Endodermal cell (in vitro differentiated cells): ENCODE measurements at places on chromosomes 1 and 21. TPM values are rescaled to one million over a fixed set of nuclear protein-coding genes. Genes with fewer than 3 reads are reported as not detected.
A peak's percentile ranks its signal among the peaks of the same experiment; 100 is the strongest.

The LAPTM5 gene
- not detected in 3 replicates for total RNA-seq

The AMIGO1 gene
- 2.7 to 3.5 TPM (median 3.0 TPM) in 3 replicates for total RNA-seq

The AMY1C gene
- not detected in 2 replicates for total RNA-seq

DNA sequence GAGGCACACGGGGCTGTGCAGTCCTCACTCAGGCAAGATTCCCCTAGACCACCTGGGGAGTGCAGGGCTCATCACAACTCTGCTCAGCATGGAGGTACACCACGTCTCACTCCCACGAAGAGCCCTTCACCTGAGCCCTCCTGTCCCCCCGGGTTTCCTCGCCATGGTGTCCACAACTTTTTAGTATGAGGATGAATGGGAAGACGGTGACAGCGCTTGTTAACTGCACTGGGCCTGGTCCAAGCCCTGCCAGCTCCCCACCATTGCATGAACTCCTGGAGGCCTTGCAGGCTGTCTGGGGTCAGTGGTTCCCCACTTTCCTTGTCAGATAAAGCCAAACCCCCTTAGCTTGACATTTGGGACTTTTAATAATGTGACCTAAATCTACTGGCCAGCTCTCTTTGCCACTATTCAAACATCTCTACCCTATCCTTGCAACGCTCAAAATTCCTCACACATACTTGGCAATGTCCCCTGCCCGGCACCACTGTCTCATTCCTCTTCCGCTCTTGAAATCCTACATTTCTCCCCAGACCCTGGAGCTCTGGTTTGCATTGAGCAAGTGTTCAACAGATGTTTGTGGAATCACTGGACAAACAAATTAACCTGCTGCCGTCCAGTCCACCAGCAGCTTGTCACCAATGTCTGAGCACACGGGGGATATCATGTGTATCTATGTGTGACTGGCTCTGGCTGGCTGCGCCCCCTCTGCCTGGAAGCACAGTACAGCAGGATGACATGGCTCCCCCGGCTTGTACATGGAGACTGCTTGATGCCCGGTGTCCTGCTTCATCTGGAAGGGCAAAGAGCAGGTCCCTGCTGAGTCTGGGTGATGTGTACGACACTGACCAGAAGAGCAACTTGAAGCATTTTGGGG, 11.2 kb downstream of the TMEM9 start:
- H3K27ac ChIP-seq: no peak overlapping the region
- H3K4me1 ChIP-seq: no peaks in the 10 kb centered on the region
- H3K36me3 ChIP-seq: peaks cover 94% of the 10 kb centered on the region
- H3K4me3 ChIP-seq: no peak overlapping the region
- no peaks in the 10 kb centered on the region for H3K27me3 ChIP-seq

DNA sequence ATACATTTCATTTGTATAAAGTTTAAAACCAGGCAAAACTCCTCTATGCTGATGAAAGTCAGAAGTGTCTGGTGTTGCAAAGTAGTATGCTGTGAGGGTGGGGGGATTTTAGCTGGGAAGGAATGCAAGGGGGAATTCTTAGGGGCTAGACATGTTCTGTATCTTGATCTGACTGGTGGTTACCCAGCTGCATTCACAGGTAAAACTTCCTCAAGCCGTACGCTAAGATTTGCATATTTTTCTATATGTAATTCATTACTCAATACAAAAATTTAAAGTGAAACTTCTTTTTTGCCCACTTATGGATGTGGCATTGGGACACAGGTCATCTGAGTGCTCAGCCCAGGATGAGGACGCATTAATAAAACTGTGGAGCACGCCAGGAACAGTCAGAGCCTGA, 323.3 kb downstream of the PAPPA2 start:
- no peaks in the 10 kb centered on the region for H3K27me3 ChIP-seq
- peak; percentile 42 for DNase-seq
- no peak overlapping the region for H3K4me3 ChIP-seq
- H3K36me3 ChIP-seq: no peaks in the 10 kb centered on the region

GRCh38 chr1:231626951-231627614, 493 bp downstream of the DISC1 start:
- H3K4me3 ChIP-seq: peak overlapping the region; percentile 86
- H3K27me3 ChIP-seq: peaks cover 15% of the 10 kb centered on the region
- peaks cover 5% of the 10 kb centered on the region for H3K4me1 ChIP-seq
- DNase-seq: peak; percentile 91
